ENCODE measurements at places on chromosomes 2 and 18.

GRCh38 chr2:236545814-236546480 lies 23.7 kb upstream of the ACKR3 start:
- DNase-seq, result no peak

DNA sequence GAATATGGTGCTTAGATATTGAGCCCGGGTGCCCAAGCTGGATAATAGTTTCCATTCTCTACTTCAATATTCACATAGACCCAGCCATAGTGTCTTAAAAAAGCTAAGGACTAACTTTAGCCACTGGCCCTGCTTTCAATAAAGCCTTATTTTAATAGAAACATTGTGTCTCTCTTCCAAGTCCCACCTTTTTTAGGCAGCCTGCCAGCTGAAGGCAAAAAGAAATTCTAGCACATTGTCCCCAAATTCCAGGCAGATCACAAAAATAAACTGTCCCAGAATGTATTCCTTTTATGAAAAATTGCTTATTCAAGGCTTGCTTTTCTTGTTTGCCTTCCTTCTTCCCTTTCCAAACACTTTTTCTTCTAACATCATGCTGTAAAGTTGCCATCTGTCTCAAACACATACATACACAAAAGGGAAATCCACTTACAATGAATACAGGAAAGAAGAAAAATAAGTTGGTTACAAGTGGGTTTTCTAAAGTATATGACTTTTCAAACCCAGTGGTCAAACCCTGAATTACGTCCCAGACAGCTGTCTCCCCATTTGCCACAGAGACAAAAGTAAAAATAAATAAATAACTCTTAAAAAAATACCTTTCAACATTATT lies 778.5 kb downstream of the BCL11A start:
- no peak for DNase-seq

DNA sequence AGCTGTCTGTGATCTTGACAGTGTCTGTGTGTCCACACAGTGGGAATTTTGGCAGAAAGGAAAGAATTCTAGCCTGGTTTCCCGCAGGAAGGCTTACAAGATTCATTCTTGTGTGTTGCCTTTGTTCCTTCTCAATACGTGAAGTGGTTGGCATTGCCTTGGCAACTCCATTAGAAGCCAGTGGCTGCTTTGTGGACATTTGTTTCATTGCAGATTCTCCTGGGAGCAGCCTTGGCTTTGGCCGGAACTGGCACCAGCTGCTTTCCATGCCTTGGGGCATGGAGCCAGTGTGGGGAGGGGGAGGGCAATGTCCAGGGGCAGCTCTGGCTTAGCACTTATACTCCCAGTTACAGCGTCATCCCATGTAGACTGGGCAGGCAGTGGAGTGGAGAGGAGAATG lies 39.4 kb downstream of the KIF5C start:
- no peak for DNase-seq

GRCh38 chr2:2230433-2230817 lies 100.7 kb downstream of the MYT1L start:
- DNase-seq, result no peak

GRCh38 chr2:3280197-3280596 lies 97.4 kb downstream of the EIPR1 start:
- DNase-seq, result no peak

- peak; percentile 7 for DNase-seq
These were observed 7.7 kb downstream of the KIF1A start for GRCh38 chr2:240812301-240812680.

DNA sequence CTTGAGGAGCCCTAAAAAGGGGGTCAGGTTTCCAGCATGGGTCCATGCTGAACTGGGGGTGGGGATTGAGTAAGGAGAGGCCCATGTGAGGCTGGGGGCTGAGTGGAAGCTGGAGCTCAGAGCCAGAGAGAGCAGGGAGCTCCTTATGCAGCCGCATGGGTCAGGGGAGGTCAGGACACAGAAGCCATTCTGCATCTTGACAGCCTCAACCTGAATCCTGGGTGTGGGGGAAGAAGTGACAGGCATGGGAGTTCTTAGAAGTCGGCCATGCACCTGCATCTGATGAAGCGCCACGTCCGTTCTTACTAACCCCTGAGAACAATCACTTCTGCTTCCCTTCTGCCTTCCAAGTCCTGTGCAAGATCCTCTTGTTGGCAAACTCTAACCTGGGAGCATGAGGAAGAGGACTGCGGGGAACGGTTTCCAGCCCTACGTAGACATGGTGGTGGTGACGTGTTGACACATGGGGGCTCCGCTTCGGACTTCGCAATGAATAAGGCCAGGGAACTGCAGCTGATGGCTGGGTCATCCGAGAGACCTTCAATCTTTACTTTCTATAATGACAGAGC lies 22.3 kb downstream of the GNLY start:
- DNase-seq, result no peak

DNA sequence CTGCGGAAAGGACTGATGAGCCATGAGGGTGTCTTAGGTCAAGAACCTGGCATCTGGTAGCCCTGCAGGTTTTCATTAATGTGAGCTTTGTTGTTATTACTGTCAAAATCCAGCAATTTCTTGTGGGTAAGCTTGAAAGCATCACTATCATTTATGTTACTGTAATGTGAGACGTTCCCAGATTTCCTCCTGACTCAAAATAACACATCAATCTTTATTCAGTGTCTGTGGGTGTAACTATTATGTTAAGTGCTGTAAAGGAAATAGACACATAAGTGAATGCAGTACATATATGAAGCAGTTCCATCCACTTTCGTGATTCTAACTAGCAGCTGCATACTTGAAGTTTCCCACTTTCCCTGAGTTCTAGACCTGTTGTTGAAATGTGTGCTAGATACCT lies 89.8 kb downstream of the FHOD3 start:
- no peak for DNase-seq

DNA sequence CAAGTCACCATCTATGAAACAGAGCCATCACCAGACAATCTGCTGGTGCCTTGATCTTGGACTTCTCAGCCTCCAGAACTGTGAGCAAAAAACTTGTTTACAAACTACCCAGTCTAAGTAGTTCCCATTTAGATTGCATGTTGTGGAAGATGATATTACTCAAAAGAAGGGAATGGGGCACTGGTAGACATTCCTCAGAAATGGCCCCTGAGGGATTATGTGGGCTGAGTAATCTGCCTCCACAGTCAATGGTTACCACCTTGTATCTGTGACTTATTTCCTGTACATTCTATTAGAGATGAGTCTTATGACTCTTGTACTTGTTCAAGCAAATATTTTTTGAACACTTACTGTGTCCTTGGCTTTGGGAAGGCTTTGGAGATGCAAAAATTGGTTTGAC lies 160.4 kb downstream of the NUP35 start:
- no peak for DNase-seq

- no peak for DNase-seq
These were observed 199.2 kb downstream of the TGIF1 start for GRCh38 chr18:3649135-3649632.

GRCh38 chr2:181614874-181615638 lies 41.8 kb downstream of the CERKL start:
- no peak for DNase-seq

DNA sequence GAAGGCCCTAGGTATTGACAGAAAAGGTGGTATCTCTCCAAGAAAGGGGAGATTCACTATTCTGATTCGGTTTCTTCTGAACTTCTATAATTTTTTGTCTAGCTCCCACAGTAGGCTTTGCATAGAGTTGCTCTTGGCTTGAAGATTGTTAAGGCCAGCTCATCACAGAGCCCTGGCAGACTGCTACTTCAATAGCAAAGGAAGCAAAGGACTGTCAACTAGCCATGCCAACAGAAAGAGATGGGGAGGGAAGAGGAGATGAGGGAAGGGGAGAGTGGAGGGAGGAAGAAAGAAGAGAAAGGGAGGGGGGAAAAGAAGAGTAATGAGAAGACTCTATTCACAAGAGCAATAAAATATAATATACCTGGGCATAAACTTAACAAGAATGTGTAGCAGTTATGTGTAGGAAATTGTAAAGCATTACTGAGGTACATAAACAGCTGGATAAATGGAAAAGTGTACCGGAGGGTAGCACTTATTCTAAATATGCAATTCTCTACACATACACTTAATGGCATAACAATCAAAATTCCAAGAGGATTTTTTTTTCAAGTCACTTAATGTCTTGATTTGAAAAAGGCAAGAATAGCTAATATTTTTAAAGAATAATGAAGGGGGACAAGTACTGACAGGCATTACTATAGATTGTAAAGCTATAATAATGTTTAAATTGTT lies 102.5 kb downstream of the LOXHD1 start:
- no peak for DNase-seq

GRCh38 chr2:219522111-219523030 lies 8.1 kb downstream of the ASIC4 start:
- DNase-seq, result no peak

DNA sequence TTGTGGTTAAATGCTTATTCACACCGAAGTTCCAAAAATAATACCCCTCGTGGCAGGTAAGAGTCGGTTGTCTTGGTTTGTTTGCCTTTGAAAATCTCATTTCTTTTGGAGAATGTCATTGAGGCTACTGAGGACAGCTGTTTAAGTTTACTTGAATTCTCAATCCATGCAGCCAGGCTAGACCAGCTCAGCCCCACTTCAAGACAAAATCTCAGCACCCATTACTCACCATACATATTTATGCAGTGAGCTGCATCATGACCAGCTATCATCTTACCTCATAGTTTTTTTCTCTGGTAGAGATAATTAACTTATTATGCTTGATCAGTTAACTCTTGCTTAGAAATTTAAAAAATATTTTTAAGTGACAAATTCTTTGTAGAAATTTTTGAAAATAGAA lies 115.9 kb downstream of the HAUS1 start:
- DNase-seq, result no peak

- no peak for DNase-seq
These were observed 848 bp downstream of the FAM124B start for GRCh38 chr2:224400886-224401632.

DNA sequence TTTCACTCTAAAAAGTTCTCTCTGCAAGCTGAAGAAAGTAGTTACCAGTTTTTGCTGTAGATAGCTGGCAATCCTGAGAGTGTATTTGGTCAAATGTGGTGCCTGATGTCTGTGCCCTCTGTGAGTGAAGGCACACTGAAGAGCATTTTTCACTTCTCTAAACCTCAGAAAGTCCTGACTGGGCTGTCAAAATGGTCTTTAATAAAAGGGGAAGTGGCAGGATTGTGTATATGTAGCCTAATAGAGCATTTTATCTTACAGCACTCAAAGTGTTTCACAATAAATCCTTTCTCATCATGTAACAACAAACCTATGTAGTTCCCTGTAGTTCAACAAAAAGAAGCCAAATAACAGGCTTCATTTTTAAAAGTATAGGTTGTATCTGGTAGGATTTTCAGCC lies 1552.3 kb upstream of the SLC39A10 start:
- DNase-seq, result no peak

GRCh38 chr18:576924-577323 lies 3.3 kb upstream of the CETN1 start:
- DNase-seq, result no peak

DNA sequence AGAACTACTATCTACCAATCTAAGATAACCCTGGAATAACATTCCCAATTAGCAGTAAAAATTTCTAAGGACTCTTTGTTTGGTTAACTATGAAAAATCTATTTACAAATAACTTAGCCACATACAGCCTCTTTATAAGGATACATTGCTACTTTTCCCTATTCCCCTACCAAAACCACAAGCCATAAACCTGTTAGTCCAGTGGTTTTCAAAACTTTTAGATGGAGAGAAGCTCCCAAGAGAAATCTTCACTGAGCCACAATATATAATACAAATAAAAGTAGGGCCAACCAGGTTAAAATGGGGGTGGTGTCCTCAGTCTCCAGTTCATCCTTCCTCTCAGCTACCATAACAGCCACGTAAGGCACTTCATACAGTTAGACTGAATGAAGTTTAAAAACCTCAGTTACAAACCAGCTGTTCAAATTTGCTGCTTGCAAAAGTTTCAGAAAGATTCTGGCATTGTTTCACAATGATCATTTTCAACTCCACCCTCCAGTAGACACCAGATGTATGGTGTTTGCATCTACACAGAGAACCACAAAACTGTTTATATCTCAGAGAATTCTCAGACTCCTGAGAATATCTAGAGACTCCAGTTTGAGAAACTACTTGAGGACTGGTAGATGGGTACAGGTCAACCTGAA lies 26.0 kb downstream of the SOS1 start:
- no peak for DNase-seq

- no peak for DNase-seq
These were observed 17.8 kb downstream of the DOK1 start for GRCh38 chr2:74572178-74572925.

DNA sequence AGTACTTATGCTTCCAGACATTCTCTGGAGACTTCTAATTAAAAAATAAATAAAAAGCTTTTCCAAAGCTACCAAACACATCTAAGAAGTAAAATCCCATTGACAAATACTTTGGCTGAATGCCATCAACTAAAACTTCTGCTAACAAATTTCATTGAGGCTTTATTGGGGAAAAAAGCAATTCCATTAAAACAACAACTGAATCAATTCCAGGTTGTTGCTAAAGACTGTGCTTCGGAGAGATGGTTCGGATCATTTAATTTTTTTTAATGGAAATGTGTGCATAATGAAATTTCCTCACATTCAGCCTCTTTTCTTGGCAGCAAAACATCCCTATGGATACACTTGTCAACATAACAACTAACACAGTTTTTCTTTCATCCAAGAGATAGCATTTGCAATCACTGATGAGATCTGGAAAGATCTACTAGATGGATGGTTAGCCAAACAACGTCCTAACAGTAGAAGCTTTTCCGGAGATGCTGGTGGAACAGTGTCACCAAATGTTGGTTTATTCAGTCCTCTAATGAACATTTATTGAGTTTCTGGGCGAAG lies 446.1 kb upstream of the FAM98A start:
- no peak for DNase-seq

- no peak for DNase-seq
These were observed 198.7 kb downstream of the BCL11A start for GRCh38 chr2:60354713-60355112.

- DNase-seq, result no peak
These were observed 138.1 kb downstream of the WDR7 start for GRCh38 chr18:56789004-56789888.

DNA sequence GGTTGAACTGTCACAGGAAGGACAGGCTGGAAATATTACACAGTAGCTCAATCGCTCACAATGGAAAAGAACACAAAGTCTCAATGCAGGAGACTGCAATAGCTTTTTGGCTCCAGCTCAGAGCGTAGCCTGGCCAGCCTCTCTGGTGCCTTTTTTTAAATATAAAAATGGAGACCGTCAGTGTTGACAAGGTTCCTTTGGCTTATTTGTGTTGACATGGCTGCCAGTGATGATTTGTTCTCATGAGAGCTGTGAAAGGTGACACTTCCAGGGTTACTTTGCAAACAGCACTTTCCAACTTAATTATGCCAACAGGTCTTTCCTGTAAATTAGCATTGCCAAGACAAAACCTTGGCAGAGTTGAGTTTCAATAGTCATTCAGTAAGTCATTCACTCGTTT lies 70.8 kb downstream of the KCNE4 start:
- no peak for DNase-seq

GRCh38 chr2:101464841-101465240 lies 10.1 kb downstream of the RFX8 start:
- DNase-seq, result no peak

DNA sequence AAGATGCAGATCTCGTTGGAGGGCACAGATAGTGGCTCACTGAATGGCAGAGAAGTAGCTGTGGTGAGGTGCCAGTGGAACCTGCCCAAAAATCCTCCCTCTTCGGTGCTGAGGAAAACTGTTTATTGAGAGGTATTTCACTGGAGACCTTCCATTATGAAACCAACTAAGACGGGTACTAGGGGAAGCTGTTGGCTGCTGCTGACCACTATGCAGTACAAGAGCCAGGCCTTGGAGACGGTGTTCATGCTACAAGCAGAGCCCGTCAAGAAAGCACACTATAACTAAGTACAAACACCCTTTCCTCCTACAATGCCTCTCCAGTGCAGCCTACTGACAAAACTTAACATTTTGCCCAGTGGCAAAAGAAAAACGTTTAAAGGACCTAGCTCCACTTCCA lies 4.6 kb downstream of the ARL5A start:
- DNase-seq, result no peak

Measured in progenitor cell of endocrine pancreas (in vitro differentiated cells).